Activated CD4-positive, CD25-positive, alpha-beta regulatory T cell treated with anti-CD3 and anti-CD28 coated beads, Interleukin-2, amount 50 U/mL, for 24 hours (primary cell): ENCODE measurements at places on chromosomes 16 and 17.
A peak's percentile ranks its signal among the peaks of the same experiment; 100 is the strongest.

GRCh38 chr17:900336-900934 is 79.1 kb downstream of the NXN start:
- no peak for ATAC-seq

DNA sequence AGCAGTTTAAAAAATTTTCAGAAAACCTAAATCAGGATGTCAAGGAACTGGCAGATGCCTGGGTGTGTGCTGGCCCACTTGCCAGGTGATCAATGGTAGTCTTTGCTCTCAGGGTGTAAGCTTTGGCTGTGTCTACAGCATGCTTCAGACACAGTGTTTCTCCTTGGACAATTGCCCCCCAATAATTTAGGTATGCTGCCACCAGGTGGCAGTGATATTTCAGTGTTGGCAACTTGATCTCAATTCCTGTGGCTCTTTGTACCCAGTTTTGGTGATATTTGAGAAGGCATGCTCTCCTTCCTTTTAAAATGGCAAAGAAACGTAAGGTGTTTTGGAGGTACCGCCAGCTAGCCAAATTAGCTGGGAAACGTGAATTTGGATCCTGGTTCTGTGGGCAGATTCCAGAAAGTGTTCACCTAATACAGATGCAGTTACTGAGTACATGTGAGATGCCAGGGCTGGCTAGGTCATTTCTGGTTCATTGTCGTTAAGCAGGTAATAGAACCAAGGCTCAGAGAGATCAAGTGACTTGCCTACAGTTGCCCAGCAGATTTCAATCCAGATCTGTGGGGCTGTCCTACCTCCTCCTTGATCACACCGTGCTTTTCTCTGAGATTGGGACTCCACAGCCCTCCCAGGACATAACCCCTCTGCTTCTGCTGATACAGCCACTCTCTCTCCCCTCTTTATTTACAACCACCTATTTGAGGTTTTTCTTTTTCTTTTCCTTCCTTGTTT is 155.6 kb upstream of the PLCG2 start:
- no peak for ATAC-seq

DNA sequence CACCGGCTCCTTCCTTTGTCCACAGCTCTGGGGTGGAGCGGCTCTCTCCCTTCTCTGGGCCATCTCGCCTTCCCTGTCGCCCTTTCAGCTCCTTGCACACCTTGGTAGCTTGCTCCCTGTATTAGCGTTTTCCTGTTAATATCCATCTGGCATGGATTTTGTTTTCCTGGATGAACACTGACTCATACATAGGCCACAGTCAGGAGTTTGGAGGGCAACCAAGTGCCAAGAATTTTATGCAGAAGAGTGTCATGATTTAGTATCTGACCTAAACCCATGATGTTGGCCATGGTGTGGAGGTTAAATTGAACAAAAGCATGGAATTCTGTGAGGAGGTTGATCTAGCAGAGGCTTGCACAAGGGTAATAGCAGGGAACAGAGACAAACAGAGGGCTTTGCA is 180.9 kb downstream of the AIPL1 start:
- no peak for ATAC-seq

GRCh38 chr17:42387661-42388380 is 421 bp downstream of the STAT3 start:
- no peak for ATAC-seq

DNA sequence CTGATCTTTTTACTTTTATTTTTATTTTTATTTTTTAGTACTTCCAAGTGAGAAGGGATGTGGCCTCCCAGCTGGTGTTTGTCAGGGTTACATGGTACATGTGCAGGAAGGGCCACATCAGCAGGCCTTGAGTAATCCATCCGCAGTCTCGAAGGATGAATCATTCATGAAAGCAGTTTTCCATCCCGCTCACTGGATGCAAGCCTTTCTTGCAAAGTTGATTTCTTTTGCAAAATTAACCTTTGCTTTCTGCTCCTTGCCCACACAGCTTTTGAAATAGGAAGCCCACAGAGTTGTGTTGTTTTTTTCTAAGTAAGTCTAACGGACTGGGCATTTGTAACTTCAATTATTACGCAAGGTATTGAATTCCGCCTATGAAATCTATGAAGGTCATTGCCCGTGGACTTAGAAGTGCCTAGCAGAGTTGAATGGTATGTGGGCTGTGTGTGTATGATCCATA is 157.4 kb downstream of the PRKCA start:
- no peak for ATAC-seq

- ATAC-seq = no peak
These were observed 108.4 kb upstream of the ZKSCAN2 start for GRCh38 chr16:25366078-25366477.

DNA sequence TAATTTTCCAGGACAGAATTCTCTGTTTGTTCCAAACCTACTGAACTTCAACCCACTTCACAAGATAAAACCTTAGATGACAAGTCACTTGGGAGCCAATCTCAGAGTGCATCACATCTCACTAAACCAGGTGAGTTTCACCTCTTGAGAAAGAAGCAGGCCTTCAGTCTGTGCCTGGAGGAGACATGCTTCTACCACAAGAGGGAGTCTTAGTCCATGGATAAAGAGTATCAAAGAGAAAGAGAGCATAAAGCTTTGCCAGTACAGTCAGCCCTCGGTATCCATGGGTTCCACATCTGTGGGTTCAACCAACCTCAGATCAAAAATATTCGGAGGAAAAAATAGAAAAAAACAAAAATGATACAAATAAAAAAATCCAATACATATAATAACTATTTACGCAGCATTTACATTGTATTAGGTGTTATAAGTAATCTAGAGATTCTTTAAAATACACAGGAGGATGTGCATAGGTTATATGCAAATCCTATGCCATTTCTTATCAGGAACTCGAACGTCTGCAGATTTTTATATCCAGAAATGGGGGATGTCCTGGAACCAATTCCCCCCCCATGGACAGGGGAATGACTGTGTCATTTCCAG is 37.7 kb downstream of the DUSP14 start:
- ATAC-seq = peak; percentile 86

DNA sequence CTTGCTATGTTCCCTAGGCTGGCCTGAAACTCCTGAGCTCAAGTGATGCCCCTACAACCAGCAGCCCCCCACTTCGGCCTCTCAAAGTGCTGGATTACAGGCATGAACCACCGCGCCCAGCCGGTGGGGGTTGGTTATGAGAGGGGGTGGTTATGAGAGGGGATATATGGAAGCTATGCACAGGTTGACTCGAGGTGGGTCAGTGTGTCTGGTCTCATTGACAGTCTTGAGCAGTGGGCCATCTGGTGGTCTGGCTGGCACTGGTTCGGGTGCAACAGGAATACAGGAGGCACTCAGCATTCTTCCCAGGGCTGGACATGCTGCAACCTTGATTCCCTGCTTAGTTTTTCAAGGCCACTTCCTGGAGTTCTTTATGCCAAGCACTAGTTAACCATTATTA is 5.6 kb upstream of the STX1B start:
- no peak for ATAC-seq

DNA sequence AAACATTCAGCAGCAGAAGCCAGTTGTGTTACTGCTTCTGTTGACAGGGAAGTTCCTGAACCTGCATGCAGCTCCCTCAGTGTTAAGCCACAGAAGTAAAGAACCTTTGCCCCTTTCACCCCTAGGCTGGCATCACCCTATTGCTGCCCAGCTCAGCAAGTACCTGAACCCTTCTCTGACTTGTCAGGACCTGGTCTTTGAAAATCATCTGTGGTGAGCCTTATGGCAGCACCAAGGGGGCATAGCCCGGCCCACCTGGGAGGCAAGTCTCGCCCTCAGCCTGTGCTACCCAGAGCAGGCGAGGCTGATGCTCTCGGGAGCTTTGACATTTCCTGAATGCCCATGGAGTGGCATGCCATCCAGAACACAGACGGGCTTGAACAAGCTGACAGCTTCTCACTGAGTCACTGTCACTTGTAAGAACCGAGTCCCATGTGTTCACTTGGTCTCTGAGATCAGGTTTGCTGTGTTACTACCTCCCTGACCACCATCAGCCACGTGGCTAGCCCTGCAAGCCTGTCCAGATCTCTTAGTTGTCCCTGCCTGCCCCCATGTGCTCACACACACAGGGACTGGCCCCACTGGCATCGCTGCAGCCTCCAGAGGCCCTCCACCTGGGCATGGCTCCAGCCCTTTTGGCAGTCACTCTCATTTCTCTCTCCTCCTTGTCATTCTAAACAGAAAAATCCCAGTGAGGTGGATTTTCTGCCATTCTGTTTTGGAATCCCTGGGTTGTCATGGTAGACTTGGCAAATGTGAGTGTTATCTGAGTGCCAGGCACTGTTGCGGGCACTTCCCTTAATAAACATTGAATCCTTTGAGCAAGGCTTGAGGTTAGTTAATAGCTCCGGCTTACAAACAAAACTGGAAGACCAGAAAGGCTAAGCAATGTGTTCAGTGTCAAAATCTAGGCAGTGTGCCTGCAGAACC is 2.9 kb upstream of the CARMIL2 start:
- ATAC-seq = no peak

GRCh38 chr16:85659805-85660511 is 28.8 kb downstream of the GINS2 start:
- peak; percentile 60 for ATAC-seq

GRCh38 chr17:79407385-79407784 is 203.5 kb downstream of the RBFOX3 start:
- ATAC-seq = no peak

- ATAC-seq = no peak
These were observed 43.7 kb upstream of the GOSR1 start for GRCh38 chr17:30433514-30433913.
